HFFc6 (cell line): ENCODE measurements at places on chromosomes 7 and 10. TPM values are rescaled to one million over a fixed set of nuclear protein-coding genes. Genes with fewer than 3 reads are reported as not detected.

DNA sequence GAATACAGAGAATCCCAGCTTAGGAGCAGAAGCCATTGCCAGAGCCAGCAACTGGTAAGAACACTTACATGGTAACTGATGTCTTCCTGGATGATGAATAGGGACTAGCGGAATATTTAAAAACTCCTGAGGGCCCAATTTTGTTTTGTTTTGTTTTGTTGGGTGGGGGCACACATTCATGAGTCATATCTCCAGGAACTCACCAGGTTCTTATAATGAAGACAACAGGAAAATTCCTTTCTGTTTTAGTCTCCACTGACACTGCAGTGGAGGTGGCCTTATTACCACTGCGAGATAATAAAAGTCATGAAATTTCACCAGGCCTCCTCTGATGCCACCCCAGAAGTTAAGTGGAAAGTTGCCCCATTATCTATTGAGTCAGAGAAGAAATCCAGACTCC is 6.6 kb upstream of the CUZD1 start:
- H3K36me3 ChIP-seq: peaks cover 32% of the 10 kb centered on the region
- peak overlapping the region; percentile 96 for H3K27ac ChIP-seq
- H3K4me3 ChIP-seq: peak overlapping the region; percentile 49

- no peaks in the 10 kb centered on the region for H3K36me3 ChIP-seq
- peaks cover 11% of the 10 kb centered on the region; the same call in 1 of the 2 replicates for H3K4me1 ChIP-seq
- H3K27ac ChIP-seq: no peak overlapping the region
- no peak overlapping the region for H3K4me3 ChIP-seq
- no peak for DNase-seq
Observed at GRCh38 chr10:13555884-13556510, 27.2 kb upstream of the BEND7 start.

- H3K4me1 ChIP-seq: no peaks in the 10 kb centered on the region
- no peak overlapping the region for H3K4me3 ChIP-seq
- H3K36me3 ChIP-seq: no peaks in the 10 kb centered on the region
- H3K27ac ChIP-seq: no peak overlapping the region
Observed at GRCh38 chr7:64102656-64103400, 57.6 kb downstream of the ZNF727 start.

DNA sequence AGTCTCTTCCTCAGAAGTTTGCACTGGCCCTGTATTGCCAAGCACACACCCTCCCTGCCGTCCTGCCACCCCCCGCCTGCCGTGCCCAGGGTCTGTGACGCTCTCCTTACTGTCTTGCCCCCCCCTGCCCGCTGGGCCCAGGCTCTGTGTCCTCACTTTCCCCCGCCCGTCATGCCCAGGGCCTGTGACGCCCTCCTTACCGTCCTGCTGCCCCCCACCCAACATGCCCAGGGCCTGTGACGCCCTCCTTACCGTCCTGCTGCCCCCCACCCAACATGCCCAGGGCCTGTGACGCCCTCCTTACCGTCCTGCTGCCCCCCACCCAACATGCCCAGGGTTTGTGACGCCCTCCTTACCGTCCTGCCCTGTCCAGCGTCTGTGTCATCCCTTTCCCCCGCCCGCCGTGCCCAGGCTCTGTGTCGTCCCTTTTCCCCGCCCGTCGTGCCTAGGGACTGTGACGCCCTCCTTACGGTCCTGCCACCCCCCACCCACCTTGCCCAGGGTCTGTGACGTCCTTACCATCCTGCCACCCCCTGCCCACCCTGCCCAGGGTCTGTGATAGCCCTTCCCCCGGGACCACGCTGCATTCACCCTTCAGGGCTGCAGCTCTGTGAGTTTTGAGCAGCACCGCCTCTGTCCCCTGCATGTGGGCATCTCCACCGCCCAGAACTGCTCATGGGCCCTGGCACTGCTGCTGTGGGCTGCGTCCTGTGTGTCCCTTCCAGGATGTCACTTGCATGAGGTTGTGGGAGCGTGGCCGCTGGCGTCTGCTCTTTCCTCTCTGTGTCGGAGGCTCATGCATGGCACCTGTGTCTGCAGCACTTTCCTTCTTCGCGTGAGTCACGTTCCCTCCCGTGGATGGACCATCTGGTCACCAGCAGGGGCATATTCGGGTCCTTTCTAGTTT is 19.3 kb upstream of the PRKAR1B start:
- peaks cover 34% of the 10 kb centered on the region for H3K36me3 ChIP-seq
- no peak overlapping the region for H3K4me3 ChIP-seq
- no peaks in the 10 kb centered on the region for H3K4me1 ChIP-seq
- no peak overlapping the region for H3K27ac ChIP-seq
- no peaks in the 10 kb centered on the region; the same call in none of the 2 replicates for H3K27me3 ChIP-seq

- DNase-seq: no peak
- no peak overlapping the region for H3K27ac ChIP-seq
- peaks cover 5% of the 10 kb centered on the region; the same call in 1 of the 2 replicates for H3K27me3 ChIP-seq
- peaks cover 16% of the 10 kb centered on the region for H3K4me1 ChIP-seq
- H3K4me3 ChIP-seq: no peak overlapping the region
Observed at GRCh38 chr10:44172883-44173607, 211.9 kb downstream of the CXCL12 start.

GRCh38 chr10:101138788-101139420 is 7.8 kb downstream of the TLX1 start:
- peaks cover 77% of the 10 kb centered on the region for H3K27me3 ChIP-seq
- no peak for DNase-seq
- H3K4me3 ChIP-seq: no peak overlapping the region
- H3K4me1 ChIP-seq: peaks cover 28% of the 10 kb centered on the region

WDR86 gene
- total RNA-seq: not detected in 3 replicates

HTR7 gene
- 0.23 and 0.26 TPM in 2 replicates for total RNA-seq
